Activated CD4-positive, alpha-beta T cell treated with anti-CD3 and anti-CD28 coated beads, Interleukin-2, Interleukin-4, amounts not matched to agents 100 ng/mL and 50 ng/mL, durations not matched to agents 16 hours and 8 hours (primary cell): ENCODE measurements at places on chromosomes 7 and 10.

- DNase-seq: no peak
These were observed 57.0 kb downstream of the UNCX start for GRCh38 chr7:1289666-1290025.

- DNase-seq: no peak
These were observed 81.2 kb downstream of the PARP12 start for GRCh38 chr7:139981511-139981895.

DNA sequence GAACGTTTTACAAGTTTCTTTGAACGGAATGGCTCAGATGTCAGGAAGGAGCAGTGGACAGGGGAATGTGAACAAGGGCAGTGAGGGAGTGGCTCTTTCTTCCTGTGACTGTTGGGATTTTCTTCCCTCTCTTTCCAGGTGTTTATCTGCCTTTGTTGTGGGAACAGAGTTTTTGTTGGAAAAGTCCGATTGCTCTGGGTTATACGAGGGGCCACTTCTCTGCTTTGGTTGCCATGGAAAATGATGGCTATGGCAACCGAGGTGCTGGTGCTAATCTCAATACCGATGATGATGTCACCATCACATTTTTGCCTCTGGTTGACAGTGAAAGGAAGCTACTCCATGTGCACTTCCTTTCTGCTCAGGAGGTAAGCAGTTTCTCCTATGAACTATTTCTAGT is 41.4 kb downstream of the ZRANB1 start:
- DNase-seq: peak; percentile 15

GRCh38 chr10:65342245-65342644 is 1583.6 kb upstream of the LRRTM3 start:
- DNase-seq: no peak

GRCh38 chr10:102121739-102122372 is 1.7 kb upstream of the LDB1 start:
- DNase-seq: no peak

GRCh38 chr7:35430547-35431153 is 176.8 kb upstream of the TBX20 start:
- DNase-seq: peak; percentile 27

DNA sequence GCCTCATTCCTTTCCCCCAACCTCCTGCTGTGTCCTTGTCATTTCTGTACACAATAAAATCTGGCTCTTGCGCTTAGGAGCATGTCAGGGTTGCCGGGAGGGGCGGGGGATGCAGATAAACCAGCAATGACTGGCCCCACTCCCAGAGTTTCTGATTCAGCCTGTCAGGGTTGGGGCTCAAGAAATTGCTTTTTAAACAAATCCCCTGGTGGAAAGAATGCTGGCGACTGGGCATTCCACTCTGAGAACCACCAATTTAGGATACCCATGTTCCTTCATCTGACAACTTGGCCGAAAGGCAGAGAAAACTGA is 376.4 kb downstream of the TCERG1L start:
- DNase-seq: no peak

DNA sequence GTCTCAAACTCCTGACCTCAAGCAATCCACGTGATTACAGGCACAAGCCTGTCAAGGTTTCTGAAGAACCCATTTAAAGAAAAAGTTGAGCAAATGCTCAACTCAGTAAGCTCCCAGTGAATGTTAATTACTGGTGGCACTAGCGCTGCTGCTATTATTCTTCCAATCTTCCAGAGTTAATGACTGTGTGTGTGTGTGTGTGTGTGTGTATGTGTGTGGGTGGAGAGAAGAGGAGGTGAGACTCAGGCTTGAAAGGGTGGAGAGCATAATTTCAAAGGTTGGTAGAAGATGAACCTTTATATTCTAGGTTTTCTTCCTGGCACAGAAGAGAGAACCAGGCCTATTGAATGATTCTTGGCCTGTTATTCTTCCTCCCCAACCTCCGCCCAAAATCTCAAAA is 11.6 kb upstream of the NPVF start:
- DNase-seq: no peak

DNA sequence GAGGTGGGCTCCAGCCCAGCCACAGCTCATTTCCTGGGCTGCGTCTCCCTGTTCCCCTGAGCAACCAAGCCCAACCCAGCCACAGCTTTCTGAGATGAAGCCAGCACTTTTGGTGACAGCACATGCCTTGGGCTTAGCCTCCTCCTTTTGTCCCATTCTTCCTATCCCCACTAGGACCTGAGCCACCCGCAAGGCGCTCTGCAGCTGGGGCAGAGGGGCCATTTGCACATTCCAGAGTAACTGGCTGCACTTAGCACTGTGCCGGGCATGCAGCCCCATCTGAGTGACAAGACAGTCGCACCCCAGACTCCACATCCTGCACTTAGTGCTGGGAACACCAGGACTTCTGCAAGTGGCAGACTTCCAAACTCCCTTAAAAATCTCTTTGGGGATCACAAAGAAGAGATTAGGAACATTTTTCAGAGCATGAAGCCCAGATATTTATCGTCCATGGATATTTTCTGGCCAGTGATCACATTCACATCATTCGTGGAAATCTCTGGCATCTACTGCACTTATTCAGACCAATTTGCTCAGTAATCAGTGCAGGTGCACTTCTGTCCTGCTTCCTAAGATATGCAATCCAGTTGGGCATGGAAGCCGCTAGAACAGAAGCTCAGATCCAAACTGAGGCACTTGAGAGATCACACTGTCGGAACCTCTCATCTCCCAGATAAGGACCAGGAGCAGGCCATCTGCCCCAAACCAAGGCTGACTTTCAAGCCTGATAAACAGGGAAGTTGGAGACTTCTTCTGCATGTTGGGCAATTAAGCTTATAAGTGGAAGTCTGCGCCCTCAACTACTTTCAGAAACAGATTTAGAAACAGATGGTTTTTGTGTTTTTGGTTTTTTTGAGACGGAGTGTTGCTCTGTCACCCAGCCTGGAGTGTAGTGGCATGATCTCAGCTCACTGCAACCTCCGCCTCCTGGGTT is 26.4 kb downstream of the CHST15 start:
- no peak for DNase-seq

DNA sequence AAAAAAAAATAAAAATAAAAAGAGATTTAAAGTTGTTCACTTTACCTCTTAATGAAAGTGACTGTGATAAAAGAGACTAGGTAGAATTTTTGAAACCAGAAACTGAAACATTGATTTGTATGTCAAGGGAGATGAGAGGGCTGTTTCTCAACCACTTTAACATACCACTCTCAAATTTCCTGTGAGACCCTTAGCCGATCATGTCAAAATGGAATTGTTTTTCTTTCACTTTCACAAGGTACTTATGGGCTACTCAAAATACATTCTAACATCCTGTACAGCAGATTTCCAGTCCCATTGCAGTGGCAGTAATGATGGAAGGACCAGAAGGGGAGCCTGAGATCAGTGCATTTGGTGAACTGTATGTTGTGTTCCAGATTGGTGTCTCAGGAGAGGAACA is 261.2 kb downstream of the PPP1R3A start:
- no peak for DNase-seq

DNA sequence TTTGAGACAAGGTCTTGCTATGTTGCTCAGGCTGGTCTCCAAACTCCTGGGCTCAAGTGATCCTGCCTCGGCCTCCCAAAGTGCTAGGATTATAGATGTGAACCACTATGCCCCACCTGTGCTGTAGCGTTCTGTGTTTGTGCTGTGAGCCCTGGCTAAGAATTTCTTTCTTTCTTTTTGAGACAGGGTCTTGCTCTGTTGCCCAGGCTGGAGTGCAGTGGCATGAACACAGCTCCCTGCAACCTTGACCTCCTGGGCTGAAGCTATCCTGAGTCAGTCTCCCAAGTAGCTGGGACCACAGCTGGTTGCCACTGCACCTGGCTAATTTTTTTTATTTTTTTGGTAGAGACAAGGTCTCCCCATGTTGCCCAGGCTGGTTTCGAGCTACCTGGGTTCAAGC is 11.4 kb downstream of the TSPAN13 start:
- no peak for DNase-seq

GRCh38 chr7:46169384-46169755 is 248.3 kb upstream of the IGFBP3 start:
- DNase-seq: no peak

DNA sequence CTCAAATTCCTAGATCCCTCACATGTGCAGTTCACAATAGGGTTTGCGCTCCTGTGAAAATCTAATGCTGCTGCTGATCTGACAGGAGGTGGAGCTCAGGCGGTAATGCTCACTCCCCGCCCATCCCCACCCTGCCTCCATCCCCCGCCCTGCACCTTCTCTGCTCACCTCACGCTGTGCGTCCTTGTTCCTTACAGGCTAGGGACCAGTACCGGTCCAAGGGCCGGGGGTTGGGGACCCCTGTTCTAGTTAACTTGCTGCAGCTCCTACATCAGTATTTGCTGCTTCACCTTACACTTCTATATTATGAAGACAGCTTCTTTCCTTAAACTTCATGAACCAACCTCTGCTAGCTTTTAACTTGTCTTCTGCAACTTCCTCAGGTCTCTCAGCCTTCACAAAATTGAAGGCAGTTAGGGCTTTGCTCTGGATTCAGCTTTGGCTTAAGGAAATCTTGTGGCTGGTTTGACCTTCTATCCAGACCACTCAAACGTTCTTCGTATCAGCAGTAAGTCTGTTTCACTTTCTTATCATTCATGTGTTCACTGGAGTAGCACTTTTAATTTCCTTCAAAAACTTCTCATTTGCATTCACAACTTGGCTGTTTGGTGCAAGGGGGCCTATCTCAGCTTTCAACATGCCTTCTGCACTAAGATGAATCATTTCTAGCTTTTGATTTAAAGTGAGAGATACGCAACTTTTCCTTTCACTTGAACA is 1.7 kb upstream of the TNKS2 start:
- peak; percentile 83 for DNase-seq

DNA sequence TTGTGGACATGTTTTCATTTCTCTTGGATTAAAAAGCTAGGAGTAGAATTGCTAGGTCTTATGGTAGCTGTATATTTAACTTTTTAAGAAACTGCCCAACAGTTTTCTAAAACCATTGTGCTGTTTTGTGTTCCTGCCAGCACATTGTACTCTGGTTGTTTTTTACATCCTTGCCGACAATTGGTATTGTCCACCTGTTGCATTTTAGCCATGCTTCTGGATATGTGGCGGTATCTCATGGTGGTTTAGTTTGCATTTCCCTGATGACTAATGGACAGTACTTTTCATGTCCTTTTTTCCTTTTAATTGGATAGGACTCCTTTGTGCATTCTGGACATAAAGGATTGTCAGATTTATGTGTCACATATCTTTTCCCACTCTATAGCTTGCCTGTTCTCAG is 45.5 kb downstream of the STK17A start:
- no peak for DNase-seq

DNA sequence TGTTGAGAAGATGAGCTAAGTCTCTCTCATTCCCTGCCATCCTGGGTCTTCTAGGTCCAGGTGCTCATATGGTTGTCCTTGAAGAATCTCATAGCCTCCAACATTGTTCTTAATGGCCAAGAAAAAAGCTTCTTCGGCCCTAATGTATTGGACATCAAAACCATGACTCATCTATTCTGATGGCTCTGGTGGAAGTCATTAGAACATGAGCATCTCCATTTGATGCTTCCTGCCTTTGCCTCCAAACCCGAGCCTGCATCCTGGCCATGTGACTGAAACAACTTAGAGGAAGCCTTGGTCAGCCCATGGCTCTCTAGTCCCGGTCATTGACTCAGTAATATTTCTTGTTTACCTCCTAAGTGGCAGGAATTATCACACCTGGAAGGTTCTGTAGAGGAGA is 264.1 kb upstream of the FZD8 start:
- DNase-seq: no peak

DNA sequence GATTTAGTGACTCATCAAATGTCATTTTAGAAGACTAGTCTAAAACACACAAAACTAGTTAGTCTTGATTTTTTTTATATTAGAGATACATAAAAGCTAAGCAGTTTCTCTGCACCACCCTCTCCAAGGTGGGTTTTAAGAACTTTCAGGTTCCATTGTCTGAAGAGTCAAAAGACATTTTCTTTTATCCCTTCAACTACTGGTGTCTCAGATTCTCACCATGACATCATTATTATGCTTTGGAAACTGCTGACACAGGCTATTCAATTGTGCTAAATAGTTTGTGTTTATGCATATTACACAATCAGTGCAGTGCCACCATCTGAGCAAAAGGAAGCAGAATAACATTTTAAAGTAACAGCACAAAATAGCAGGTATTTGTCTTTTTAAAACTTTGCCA is 52.2 kb downstream of the IGF2BP3 start:
- DNase-seq: no peak

GRCh38 chr10:14146501-14146900 is 184.2 kb downstream of the FRMD4A start:
- DNase-seq: no peak

DNA sequence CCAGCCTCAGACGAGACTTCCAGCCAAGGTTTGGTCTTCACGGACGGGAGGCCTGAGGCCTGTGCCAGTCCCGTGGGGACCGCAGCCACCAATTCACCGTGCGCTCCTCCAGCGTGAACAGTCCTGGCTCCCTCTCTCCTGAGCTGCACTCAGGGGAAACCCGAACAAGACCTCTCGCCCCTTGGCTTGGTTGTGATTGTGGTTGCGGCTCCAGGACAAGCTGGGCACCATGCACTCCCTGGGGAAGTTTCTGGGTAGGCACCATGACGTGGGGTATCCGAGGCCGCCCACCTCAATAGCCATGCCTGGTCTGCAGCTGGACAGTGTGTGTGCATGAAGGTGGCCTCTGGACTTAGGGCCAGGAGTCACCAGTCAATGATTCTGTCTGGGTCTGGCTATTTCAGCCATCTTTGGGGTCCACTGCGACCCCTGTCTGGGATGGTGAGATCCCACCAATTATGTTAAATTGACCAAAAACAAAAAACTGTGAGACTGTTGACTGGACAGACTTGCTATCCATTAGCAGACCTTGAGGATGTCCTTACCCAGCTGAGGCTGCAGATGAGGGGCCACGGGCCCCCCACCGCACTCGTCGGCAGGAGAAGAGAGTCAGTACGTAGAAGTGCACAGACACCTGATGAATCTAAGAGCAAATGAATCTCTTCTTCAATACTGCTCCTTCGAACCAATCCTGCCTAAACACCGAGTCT is 33.5 kb upstream of the EN2 start:
- no peak for DNase-seq

DNA sequence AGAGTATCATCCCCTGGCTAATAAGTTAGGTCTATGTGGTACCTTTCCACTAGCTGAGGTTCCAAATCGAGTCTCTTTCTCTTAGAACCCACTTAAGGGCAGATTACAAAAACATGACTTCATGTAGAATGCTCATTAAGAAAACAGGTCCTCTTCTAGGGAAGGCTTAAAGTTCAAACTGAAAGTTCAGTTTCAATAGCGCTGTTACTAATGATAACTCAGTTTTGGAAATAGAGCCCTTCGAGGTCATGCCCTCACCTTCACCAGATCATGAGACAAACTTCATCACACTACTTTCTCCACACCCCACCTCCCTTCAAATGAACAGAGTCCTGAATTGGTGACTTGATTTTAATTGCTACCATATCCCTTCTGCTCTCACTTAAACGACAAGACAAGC is 26.2 kb downstream of the HGF start:
- DNase-seq: no peak
